Neural crest cell (in vitro differentiated cells): ENCODE measurements at places on chromosomes 13 and 19. TPM values are rescaled to one million over a fixed set of nuclear protein-coding genes. Genes with fewer than 3 reads are reported as not detected.

The CEACAM6 gene
- total RNA-seq, result not detected in 2 replicates

The PPP1R37 gene
- 35.8 and 38.6 TPM in 2 replicates for total RNA-seq

The GARIN5A gene
- 1.1 and 1.3 TPM in 2 replicates for total RNA-seq

The HNRNPUL1 gene
- total RNA-seq, result 306 and 320 TPM in 2 replicates

The CYP4F11 gene
- not detected in 2 replicates for total RNA-seq

The ZNF880 gene
- 9.7 and 10.0 TPM in 2 replicates for total RNA-seq

The CEACAM4 gene
- not detected in 2 replicates for total RNA-seq

The F10 gene
- total RNA-seq, result 0.89 and 1.0 TPM in 2 replicates

The GAPDHS gene
- total RNA-seq, result not detected in 2 replicates

The ZNF285 gene
- 9.2 and 10.8 TPM in 2 replicates for total RNA-seq

- no peak for DNase-seq
Measured at GRCh38 chr19:12737835-12738351, 596 bp downstream of the GET3 start.

- no peak for DNase-seq
Measured at GRCh38 chr13:27619093-27619727, 1.1 kb downstream of the LNX2 start.

- no peak for DNase-seq
Measured at GRCh38 chr19:46725036-46725820, 8.3 kb upstream of the PRKD2 start.

DNA sequence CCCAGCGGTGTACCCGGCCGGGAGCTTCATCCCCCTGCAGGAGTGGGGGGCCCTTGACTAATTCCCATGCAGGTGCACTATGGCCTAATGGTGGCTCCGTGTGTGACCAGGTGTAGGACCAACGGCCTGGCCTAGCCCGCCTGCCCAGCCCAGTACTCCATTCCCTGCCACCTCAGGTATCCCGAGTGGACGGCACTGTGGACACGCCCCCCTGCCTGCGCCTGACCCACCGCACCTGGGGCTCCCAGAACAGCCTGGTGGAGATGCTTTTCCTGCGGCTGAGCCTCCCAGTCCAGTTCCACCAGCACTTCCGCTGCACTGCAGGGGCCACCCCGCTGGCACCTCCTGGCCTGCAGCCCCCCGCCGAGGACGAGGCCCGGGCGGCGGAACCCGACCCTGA is 39.7 kb downstream of the RYR1 start:
- DNase-seq, result no peak

DNA sequence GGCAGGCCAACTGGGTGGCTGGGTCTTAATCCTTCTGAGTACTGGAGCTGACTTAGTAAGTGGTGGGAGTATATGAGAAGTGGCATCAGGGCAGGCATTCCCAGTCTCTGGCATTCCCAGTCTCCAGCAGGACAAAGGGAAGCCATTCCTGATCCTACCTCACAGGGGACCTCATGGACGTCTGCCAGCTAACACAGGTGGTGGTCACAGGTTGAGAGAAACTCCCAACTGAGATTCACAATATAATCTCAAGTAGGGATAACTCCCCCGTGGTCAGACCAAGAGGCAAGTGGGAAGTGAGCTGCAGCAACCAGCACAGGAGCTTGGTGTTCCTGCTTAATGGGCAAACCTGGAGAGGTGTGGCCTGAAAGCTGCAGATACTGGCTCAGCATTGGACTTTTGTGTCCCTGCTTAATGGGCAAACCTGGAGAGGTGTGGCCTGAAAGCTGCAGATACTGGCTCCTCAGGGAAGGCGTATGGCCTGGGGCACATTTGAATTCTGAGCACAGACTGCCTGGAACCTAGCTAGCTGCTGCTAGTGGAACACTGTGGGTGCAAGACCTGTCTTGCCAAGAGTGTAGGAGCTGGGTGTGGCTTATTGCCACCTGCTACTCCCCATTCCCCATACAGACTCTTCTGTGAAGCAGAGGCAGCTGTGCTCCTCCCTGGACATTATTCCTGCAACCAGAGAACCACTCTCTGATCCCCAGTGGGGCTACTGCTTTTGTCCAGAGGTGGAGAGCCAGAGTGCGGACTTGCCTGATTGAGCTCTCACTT is 25.9 kb upstream of the OR10H2 start:
- no peak for DNase-seq

- no peak for DNase-seq
Measured at GRCh38 chr13:114313061-114313860, 1.0 kb upstream of the CHAMP1 start.

DNA sequence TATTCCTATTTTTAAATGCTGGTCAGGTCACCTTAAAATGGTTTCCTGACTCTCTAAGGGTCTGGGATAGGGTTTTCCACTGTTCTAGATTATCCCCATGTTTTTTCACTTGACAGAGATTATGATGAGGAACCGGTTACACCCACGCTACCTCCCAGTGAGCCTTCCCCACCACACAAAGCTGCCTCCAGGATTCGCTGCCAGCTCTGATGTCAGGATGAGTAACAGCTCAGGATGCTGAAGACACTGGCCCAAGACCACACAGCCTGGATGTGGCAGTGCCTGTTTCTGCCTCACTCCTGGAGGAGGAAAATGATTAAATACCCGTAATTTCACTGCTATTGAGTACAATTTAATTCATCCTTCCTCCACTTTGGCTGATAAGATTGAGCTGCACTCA is 22.9 kb downstream of the ZNF114 start:
- no peak for DNase-seq

- DNase-seq, result no peak
Measured at GRCh38 chr19:16977306-16977705, 49.3 kb downstream of the CPAMD8 start.

DNA sequence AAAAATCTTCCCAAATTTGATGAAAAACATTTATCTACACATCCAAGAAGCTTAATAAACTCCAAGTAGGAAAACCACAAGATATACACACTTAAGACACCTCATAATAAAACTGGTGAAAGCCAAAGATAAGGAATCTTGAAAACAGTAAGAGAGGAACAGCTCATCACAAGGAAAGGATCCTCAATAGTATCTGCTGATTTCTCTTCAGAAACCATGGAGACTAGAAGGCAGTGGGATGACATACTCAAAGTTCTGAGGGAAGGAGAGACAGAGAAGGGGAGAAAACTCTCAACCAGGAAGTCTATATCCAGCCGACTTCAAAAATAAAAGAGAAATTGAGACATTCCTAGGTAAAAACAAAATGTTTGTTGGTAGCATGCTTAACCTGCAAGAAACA is 45.7 kb downstream of the LNX2 start:
- no peak for DNase-seq

- DNase-seq, result no peak
Measured at GRCh38 chr13:68692049-68692448, 1415.6 kb upstream of the ATXN8OS start.

GRCh38 chr19:15863272-15863671 is 34.6 kb downstream of the CYP4F2 start:
- DNase-seq, result no peak

DNA sequence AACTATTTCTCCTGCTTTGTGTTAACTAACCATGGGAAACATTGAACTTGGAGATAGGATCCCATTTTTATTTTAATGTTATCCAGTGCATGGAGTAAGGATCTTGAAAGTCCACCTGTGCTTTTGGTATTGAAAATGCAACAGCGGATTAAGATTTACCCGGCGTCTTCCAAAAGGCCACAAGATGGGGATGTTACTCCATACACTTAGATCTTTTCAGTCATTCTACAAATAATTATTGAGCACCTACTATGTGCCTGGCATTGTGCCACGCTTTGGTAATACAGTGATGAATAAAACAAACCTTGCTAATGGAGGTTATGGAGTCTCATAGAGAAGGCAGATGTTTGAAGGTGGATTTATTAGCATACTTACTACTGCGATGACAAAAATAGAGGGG is 56.9 kb downstream of the RFC3 start:
- DNase-seq, result no peak

GRCh38 chr13:32426191-32426989 is 1.5 kb downstream of the N4BP2L1 start:
- no peak for DNase-seq

GRCh38 chr19:44745341-44745831 is 3.1 kb upstream of the BCL3 start:
- DNase-seq, result no peak

DNA sequence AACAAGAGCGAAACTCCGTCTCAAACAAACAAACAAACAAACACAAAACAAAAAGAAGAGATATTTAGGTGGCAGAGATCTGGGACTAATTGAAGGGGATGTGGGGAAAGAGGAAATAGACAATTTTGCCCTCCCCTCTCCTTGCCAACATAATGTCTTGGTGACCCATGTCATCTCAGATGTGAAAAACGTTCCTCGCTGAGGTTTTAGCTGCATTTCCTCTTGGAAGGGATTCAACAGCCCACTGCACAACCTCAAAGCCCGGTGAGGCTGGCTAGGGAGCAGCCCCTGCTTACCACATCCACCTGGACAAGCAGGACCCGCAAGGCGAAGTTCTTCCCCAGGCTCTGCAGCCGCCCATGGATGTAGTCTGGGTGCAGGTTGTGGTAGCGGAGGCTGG is 4.9 kb downstream of the ERCC1 start:
- DNase-seq, result no peak

DNA sequence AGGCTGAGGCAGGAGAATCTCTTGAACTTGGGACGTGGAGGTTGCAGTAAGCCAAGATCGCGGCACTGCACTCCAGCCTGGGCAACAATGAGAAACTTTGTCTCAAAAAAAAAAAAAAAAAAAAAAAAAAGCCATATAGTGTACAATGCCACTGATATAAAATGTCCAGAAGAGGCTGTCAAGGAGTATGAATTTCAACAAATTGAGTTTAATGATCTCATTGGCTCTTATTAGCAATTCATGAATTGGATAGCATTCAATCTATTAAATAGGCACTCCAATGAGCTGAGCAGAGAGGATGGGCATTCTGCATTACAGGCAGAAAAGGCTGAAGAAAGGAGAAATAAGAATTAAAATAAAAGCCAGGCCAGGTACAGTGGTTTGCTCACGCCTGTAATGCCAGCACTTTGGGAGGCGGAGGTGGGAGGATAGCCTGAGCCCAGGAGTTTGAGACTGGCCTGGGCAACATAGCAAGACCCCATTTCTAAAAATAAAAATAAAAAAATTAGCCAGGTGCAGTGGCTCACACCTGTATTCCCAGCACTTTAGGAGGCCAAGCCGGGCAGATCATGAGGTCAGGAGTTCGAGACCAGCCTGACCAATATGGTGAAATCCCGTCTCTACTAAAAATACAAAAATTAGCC is 757 bp upstream of the LMNB2 start:
- no peak for DNase-seq

DNA sequence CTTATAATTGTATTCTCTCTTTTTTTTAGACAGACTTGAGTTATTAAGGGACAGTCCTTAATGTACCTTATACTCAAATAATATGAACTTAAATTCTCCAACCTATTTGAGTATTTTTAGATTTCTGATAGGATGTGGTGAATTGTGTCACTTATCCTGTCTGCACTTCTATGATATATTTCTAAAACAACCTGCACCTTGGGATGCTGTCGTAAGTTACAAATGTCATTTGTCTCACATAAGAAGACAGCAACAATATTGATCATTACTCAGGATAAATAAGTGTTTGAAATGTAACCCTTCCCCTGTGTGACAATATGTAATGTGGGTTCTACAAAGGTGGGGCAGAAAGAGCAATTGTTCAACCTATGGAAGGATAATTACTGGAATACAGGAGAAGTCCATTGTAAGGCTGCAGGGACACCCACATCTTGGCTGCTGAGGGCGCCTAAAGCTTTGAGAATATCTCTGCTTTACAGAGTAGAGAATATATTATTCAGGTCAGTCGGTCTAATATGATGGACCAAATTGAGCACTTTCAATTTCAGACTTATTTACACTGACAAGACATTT is 236.9 kb upstream of the PRR20A start:
- no peak for DNase-seq

- peak; percentile 90 for DNase-seq
Measured at GRCh38 chr19:7488736-7489353, at the start of gene PEX11G. Gene PEX11G, minus strand, starts transcription at chr19:7489035. Its CDS starts 25 bp downstream, at chr19:7489010.

GRCh38 chr13:47858042-47859025 is 142.7 kb downstream of the SUCLA2 start:
- DNase-seq, result no peak

GRCh38 chr19:38268539-38268938 is 4.2 kb downstream of the SPINT2 start:
- DNase-seq, result no peak

DNA sequence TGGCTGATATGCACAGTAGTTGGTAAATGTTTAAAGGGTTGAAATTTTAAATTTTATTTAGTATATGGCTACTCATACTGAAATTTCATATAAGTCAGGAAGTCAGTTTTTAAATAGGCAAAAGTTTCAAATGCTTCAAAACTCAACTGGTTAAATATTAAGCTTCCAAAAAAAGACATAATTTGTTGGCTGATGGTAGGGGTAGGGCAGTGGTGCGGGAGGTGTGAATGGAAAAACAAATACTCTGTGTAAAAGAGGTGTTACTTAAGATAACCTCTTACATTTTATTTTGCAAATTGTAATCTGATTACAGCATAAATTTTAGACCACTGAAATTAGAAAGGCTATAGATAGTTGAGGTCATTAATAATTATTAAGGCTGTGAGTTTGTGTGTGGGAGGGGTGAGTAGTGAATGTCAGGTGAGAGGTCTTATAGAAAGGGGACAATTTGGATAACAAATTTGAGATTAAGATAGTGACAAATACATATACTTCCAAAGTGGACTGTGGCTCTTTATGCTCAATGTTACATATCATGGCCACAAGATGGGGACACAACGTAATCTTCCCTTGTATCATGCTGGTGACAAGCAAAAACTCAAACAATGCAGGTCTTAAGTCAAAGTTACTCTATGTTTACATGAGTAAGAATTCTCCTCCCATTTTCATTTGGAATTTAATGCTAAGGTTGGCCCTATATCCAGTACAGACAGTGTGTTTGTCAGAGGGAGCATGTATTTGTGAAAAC is 36.6 kb upstream of the OXGR1 start:
- DNase-seq, result no peak

- DNase-seq, result no peak
Measured at GRCh38 chr19:54684527-54684926, 21.7 kb downstream of the LILRB4 start.

- no peak for DNase-seq
Measured at GRCh38 chr13:30037766-30038165, 187.3 kb upstream of the UBL3 start.

- DNase-seq, result no peak
Measured at GRCh38 chr13:30857018-30857417, 49.1 kb upstream of the MEDAG start.

GRCh38 chr19:56071151-56071550 is 49.9 kb downstream of the ZNF787 start:
- DNase-seq, result no peak
